ENCODE measurements at places on chromosomes 5 and 9.

DNA sequence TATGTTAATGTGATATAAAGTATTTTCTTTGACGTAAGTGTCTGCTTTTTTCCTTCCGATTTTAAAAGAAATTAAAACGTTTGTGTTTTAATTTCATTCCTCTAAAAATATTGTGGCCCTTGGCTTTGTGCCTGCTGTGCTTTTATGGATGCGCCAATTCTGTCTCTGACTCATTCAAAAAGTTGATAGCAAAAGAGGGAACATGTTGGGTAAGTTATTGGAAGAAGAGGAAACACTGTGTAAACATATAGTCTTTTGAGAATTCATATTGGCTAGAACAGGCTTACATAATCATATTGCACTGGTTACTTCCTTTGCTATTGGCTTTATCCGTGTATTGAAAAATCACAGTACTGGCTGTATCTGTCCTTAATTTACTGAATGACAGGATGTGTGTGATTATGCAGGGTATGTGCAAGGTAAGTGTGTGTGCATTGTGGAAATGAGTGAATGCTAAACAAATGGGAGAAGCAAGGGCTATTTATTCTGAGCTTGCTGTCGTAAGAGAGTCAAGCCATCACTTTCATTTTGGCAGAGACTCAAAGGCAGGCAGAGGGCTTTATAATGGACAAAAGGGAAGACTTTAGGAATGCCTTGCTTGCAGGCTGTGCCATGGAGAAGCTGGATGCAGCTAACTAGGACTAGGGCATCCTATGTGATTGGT is 67.8 kb downstream of the SGCD start:
- DNase-seq = peak; percentile 61

- no peak for DNase-seq
Measured at GRCh38 chr5:173236531-173237142, 1.6 kb upstream of the NKX2-5 start.

DNA sequence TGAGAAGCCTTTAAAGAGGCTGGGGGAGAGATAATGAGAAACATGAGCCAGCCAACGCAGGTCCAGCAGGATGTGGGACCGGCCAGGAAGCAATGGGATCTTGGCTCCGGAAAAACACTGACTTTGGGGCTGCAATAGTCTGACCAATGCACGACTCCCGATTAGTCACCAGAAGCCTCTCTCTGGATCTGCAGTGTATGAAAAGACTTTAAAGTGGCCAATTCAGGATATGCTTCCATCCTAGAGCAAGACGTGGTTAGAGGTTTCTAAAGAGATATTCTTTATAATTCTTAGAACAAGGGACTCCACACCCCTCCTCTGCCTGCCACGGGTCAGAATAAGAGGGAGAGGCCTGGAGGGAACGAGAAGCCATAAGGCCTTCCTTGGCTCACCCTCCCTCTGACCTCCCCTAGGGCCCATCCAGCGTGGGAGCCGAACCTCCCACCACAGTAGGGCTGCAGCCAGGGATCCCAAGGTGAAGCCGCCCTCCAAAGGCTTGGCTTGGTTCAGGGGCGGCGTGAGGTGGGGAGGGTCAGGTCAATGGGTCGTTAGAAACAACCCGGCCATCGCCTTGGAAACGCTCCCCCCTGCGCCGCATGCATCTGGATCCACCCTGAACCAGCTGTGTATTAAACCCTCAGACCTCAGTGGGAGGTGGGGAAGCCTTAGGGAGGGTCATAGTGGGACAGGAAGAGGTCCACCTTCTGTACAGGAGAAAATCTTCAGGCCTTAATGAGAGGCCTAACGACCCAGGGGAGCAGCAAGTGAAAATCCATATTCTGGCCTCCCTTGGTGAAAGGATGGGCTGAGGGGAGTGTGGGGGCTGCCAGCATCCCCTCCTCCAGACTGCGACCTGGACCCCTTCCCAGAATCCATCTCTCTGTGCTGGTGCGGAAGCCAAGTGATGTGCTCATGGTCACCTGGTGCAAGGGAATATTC is 11.1 kb downstream of the FGF1 start:
- DNase-seq = no peak

DNA sequence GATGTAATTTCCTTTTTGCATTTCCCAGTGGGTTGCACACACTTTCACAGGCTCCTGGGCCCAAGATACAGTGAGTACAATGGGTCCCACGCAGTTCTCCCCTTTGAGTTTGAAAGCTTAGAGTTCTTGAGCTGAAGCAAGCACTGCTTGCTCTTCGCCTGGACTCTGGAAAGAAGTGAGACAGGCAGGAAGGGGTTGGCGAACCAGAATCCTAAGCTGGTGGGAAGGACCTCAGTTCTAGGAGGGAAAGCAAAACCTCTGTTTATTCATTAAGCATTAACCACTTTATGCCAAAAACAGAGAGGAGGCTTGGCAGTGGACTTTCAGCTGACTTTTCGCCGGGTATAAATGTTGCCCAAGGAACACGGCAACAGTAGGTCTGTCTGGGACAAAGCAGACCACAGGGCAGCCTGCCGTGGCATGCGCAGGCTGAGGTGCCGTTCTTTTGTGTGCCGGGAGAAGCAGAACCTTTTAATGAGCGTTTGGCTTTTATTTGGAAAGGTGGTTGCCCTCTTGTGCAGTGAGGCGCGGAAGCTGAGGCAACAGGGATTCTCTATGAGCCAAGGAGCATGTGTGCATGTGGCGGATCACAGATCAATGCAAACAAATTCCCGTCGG is 239.9 kb upstream of the PANK3 start:
- DNase-seq = peak; percentile 23

DNA sequence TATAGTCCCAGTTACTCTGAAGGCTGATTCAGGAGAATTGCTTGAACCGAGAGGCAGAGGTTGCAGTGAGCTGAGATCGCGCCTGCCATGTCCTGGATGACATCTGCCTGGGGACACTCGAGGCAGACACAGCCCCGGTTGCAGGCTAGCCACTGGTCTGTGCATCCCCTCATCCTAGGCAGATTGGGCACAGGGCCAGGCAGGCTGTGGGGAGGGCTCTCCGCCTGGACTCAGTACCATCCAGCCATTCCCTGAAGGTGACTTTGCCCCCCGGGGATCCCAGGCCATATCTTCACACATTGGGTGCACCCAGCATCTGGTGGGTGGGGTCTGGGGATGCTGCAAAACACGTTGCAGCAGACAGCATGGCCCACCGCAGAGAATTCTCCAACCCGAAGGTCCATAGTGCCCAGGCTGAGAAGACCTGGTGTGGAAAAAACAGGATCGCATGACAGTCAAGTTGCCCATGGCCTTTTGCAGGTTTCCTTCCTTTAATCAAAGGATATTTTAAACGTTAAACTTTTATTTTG is 50.9 kb upstream of the SUSD3 start:
- no peak for DNase-seq

DNA sequence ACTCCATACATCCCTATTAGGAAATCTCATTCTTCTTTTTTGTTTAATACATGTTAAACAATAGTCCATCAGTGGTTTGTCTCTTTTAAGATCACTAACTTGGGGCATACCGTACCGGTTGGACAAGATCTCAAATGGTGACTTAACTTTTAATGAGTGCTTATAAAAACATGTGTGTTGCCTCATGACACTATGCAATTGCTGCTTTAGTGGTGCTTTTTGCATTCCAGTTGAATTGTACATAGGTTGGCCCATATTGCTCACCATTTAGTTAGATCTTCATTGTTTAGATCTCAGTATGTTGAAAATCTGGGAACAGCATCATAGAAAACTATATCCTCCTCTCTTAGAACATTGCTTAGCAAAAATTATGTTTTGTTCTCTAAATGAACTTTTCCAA is 17.8 kb downstream of the C9orf85 start:
- no peak for DNase-seq

- no peak for DNase-seq
Measured at GRCh38 chr5:132841305-132841704, 10.9 kb upstream of the SHROOM1 start.

- DNase-seq = no peak
Measured at GRCh38 chr5:30926218-30926617, 267.3 kb upstream of the CDH6 start.

- no peak for DNase-seq
Measured at GRCh38 chr9:28207657-28208056, 634.4 kb upstream of the C9orf72 start.

DNA sequence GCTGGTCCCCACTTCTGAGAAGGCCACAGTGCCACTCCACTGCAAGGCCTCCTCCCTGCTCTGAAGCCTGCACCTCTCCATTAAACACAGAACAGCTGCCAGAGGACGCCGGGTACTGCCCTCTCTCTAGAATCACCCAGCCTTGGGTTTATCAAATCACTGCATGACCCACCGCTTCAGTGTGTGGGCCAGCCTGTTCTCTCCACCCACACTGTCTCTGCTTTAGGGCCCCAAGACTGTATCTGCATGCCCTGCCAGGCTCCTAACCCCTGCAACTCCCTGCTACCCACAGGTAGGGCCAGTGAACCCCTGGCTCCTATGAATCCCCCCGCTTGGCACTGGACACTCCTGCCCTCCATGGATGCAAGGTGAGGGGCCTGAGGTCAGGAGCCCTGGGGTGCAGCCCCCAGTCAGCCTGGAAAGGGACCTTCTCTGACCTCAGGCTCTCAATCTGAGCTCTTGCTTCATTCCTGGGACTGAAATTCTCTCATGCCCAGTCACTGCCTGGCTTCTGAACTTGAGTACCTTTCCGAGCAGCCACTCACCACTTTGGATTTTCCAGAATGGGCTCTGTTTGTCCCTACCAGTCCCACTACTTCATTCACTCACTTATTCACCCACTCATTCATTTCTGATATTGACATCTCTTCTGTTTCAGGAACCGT is 206.3 kb downstream of the GABBR2 start:
- no peak for DNase-seq

DNA sequence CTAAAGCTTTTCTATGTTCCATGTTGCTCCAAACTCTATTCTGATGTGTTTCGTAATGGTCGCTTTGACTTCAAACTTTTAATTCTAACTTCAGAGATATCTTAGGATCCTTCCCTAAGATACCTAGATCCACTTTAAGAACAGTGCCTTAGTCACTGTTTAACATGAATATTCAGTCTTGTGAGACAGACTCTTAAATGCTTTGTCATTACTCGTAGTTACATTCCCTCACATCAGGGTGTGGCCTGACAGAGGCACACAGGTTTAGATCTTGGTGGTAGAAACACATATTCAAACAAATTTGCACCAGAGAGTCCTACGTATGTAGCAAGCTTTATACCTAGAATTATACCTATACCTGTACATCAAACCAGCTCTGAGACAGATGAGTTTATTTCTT is 687.0 kb upstream of the C9orf72 start:
- DNase-seq = no peak

GRCh38 chr5:57244331-57244730 is 70.5 kb downstream of the GPBP1 start:
- DNase-seq = no peak

- no peak for DNase-seq
Measured at GRCh38 chr9:93035821-93036351, 22.6 kb upstream of the SUSD3 start.

DNA sequence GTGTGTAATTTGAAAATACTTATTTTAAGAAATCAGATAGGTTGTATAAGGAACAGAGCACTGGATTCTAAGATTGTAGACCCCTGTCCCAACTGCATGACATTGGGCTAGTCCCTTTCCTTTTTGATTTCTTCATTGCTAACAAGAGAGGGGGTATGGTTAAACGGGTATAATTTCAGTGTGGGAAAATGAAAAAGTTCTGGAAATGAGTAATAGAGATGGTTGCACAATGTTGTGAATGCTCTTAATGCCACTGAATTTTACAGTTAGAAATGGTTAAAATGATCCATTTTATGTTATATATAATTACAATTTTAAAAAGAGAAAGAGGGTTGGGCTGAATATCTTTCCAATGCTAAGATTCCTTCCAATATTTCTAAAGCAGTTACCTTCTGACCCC is 103.3 kb upstream of the LHFPL2 start:
- DNase-seq = no peak

- DNase-seq = no peak
Measured at GRCh38 chr5:140344683-140345423, 1.6 kb downstream of the HBEGF start.

Data from globus pallidus (tissue), 1 donor.